ENCODE measurements at places on chromosomes 1 and 21. TPM values are rescaled to one million over a fixed set of nuclear protein-coding genes. Genes with fewer than 3 reads are reported as not detected.
A peak's percentile ranks its signal among the peaks of the same experiment; 100 is the strongest.

DNA sequence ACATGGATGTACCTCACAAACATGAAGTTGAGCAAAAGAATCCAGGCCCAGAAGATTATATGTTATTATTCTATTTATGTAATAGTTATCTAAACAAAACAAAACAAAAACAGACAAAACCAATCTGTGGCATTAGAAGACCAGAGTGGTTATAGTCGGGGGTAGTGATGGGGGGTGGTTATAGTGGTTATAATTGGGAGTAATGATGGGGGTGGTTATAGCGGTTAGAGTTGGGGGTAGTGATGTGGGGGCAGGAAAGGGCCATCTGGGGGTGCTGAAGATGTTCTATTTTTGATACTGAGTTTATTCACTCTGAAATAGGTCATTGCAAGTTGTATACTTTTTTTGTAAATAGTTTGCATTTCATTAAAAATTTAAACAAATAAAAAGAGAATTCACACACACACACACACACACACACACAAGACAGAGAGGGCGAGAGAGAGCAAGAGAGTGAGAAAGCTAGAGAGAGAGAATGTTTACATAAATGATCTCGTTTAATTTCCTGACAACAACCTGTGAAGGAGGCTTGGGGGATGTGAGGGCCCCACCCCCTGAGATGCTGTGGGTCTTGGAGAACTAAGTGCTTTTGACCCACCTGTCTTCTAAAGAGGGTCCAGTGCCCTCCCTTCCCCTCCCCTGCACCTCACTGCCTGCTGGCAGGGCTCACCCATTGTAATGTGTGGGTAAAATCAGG is 37.4 kb downstream of the RHOU start:
- DNase-seq = no peak

DNA sequence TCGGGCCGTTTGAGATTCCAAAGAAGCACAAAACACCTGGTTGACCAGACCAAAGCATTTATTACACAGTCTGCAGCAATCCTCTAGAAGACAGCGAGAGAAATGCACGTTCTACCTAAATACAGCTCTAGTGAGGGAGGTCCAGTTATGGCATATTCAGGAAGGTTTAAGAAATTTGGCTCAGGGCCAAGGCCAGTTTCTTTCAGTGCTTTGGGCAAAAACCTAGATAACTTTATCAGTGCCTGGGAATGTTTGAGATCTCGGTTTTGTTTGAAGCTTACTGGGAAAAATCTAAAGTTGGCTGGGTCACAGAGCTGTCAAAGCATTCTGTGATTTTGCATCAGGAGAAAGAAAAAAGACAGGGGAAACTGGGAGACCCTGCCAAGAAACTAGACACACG is 514.0 kb upstream of the TMPRSS15 start:
- DNase-seq = no peak

DNA sequence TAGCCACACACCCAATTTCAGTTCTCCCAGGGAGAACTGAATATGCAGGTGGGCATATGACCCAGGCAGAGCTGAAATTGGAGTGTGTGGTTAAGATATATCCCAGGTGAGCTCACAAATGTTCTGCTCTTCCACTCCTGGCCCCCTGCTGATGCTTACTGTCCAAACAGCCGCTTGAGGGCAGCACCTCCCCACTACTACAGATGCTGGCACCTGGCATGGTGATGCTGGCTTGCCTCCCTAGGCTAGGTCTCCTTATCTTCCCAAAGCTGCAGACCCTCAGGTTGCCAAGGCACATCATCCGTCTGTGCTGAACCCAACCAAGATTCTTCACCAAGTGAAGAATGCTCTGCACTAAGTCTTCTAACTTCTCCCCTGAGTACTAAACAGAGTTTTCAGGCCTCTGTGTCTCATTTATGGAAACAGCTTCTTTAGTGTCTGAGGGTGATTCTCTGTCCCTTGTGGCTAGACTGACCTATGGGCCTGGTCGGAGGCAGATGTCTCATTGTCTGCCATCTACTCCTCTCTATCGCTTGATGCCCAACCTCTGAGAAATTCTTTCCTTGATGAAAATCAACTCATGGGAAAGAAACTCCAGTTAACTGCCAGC is 27.2 kb downstream of the XCL1 start:
- peak; percentile 86 for DNase-seq

DNA sequence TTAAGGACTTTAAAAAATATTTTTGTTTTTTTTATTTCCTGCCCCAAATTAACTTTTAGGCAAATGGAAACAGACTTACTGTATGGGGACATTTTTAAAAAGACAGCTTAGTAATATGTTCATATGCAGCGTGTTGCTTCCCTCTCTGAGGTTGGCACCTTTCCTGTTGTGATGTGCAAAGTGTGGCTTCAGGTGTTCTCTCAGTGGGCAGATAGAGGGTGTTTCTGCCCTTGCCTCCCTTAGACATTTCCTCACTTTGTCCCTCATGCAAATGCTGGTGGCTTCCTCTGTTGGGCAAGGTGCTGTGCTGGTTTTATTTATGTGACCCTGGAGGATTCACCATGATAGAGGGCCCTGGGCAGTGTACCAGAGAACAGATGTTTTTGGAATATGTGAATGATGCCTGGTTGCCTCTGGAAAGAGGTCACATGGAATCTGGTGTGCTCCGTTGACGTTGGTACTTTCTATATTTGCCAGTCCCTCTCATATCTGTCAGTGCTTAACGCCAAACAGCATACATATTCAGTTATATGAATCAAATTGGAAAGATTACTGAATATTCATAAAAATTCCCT is 123.5 kb downstream of the PATJ start:
- no peak for DNase-seq

DNA sequence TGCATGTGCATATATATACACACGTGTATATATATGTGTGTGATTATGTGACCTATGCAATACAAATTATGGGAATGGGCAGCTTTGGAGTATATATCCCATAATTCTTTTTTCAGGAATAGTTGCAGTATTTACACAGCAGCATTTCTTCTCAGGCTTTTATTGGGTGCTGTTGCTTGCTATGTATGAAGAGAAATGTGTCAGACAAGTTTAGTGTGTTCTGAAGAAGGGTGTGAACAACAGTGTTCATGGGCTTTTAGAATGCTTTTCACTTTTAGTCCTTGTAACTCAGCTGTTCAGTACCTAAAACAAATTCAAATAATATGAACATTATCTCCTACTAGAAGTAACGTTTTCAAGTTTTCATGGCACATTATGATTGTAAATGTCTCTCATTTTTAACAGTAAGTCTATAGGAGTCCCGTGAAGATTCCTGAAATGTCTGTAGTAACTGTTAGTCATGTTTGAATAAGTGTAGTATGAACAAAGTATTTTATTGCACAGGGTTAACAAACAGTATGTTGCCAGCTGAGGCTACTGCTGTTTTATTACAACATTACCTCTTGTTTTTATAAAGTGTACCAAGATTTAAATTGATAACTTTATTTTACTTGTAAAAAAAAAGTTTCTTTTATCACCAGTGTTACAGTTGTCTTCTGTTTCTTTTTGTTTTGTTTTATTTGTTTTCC is 42.5 kb downstream of the TMED5 start:
- DNase-seq = no peak

DNA sequence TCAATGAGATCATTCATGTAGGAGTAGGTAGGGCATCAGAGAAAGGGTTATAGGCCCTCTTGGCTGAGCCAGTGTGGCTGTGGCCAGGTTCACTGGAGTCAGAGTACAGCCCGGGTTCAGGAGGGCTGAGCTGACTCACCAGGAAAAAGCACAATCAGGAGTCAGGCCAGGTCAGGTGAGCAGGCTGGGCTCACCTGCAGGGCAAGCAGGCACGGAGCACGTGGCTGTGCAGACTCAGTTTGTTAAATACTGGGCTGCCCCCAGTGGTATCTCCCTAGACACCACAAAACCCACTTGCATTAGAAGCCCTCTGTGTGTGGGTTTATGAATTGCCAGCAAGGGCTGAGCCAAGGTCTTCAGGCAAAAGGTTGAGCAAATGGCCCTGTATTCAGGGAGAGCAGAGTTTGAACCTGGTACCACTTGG is 122.1 kb upstream of the SERBP1 start:
- peak; percentile 45 for DNase-seq

Gene SLC44A3
- total RNA-seq = 4.8 TPM
